Stimulated activated effector memory CD8-positive, alpha-beta T cell treated with anti-CD3 and anti-CD28 coated beads, Interleukin-12 subunit alpha, Interleukin-12 subunit beta, amount 100 ng/mL, for 72 hours (primary cell): ENCODE measurements at places on chromosomes 12 and 14.
A peak's percentile ranks its signal among the peaks of the same experiment; 100 is the strongest.

DNA sequence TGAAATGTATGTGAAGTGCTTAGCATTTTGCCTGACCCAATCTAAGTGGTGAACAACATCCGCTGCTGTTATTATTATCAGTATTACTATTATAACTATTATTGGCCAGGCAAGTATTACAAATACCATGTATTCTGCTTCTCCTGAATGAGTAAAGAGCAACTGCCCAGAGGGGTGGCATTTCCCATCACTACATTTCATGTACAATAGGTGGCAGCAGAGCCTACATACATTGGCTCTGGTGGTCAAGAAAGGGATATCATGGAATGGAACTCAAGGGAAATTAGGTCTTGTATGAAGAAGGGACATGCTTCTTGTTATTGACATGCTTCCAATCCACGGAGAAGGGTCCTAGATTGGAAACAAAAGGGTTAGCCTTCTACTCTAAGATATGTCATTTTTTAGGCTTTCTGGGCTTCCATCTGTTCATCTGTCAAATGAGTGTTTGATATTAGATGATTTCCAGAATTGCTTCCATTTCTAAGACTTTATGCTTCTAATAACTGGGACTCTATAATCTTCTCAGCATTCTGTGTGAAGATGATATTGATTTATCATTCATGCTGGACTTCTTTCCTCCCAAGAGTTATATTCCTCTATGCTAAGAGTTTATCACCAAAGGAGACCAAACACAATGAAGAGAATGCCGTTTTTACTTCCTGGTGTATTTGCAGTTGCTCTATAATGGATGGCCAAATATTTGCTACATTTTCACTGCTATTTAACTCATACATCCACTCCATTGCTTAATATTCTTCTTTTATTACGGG lies 239.1 kb downstream of the SSPN start:
- DNase-seq: no peak

- no peak for DNase-seq
Observed at GRCh38 chr12:80472911-80473500, 29.0 kb downstream of the PTPRQ start.

DNA sequence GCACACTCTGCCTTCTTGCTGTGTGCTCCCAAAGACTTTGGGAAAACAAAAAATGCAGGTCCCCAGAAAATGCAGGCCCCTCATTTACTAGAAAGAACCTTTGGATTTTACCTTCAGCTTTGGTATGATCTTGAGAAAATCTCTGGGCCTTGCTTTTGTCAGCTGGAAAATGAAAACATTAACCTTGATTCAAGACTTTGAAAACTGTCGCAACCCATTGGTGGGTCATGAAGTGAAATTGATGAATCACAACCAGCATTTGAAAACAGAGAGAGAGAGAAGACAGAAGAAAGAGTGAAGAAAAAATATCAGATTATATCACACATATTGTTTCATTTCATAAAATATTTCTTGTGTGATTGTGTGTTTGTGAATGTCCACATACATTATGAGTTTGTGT lies 322.5 kb downstream of the ZFP36L1 start:
- no peak for DNase-seq

DNA sequence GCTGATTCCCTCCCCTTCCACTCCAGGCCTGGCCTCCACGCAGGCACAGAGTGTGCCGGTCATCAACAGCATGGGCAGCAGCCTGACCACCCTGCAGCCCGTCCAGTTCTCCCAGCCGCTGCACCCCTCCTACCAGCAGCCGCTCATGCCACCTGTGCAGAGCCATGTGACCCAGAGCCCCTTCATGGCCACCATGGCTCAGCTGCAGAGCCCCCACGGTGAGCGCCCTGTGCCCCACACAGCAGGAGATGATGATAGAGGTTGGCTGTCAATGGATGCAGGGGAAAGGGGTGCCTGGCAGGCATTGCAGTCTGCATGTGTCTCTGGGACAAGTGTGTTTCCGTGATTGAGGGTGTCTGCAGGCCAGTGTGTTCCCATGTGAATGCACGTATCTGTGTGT lies 18.8 kb downstream of the C12orf43 start:
- no peak for DNase-seq

- DNase-seq: no peak
Observed at GRCh38 chr14:36950812-36951211, 221.6 kb downstream of the SLC25A21 start.

DNA sequence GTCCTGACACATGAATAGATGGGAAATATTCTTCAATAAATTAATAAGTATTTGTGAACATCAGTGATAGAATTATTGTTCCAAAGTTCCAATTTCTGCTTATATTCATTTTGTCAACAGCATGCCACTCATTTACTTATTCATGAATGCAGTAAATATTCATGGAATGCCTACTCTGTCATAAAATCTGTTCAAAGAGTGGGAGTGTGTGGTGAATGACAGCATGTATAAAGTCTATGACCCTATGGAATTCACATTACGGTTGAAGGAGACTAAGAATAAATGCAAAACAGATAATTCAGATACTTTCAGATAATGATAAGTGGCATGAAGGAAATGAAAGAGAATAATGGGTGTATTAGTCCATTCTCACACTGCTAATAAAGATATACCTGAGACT lies 494.7 kb downstream of the NRXN3 start:
- no peak for DNase-seq

- no peak for DNase-seq
Observed at GRCh38 chr14:88310449-88310848, 12.6 kb downstream of the KCNK10 start.

GRCh38 chr12:78863482-78864402 lies 832 bp upstream of the SYT1 start:
- DNase-seq: no peak

GRCh38 chr12:108563136-108563803 lies 874 bp downstream of the ISCU start:
- DNase-seq: peak; percentile 64

GRCh38 chr14:32013083-32013482 lies 64.0 kb upstream of the ARHGAP5 start:
- no peak for DNase-seq

DNA sequence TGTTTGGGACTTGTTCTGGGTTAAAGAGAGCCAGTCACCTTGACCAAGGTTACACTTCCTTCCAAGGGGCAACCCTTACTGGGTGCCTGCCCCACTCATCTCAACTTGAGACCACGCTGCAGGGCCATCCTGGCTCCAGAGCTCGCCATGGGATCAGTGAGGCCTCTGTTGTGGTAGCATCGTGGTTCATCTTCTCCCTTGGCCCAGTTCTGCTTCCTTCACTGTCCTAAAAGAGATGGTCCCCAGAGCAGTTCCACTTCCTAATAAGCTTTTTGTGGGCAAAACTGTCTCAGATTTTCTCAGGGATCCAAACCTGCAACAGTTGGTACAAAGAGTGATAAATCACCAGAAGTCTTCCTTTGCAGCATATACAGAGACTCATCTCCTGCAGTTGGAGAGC lies 165.9 kb upstream of the TMEM260 start:
- DNase-seq: no peak

DNA sequence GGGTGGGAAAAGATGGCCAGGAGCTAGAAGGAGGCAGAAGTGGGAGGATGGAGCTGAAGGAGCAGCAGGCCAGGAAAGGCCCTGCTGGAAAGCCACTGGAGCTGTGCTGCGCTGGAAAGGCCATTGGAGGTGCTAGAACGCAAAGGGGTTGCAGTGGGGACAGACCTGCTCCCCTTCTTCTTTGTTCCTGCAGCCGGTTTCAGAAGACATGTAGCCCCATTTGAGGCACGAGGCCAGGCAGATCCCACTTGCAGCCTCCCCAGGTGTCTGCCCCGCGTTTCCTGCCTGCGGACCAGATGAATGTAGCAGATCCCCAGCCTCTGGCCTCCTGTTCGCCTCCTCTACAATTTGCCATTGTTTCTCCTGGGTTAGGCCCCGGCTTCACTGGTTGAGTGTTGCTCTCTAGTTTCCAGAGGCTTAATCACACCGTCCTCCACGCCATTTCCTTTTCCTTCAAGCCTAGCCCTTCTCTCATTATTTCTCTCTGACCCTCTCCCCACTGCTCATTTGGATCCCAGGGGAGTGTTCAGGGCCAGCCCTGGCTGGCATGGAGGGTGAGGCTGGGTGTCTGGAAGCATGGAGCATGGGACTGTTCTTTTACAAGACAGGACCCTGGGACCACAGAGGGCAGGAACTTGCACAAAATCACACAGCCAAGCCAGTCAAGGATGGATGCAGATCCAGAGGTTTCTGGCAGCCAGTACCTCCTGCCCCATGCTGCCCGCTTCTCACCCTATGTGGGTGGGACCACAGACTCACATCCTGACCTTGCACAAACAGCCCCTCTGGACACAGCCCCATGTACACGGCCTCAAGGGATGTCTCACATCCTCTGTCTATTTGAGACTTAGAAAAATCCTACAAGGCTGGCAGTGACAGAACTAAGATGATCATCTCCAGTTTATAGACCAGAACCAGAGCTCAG lies 2.3 kb upstream of the GPR162 start:
- no peak for DNase-seq

- no peak for DNase-seq
Observed at GRCh38 chr12:64039281-64039871, 182.7 kb downstream of the KICS2 start.

DNA sequence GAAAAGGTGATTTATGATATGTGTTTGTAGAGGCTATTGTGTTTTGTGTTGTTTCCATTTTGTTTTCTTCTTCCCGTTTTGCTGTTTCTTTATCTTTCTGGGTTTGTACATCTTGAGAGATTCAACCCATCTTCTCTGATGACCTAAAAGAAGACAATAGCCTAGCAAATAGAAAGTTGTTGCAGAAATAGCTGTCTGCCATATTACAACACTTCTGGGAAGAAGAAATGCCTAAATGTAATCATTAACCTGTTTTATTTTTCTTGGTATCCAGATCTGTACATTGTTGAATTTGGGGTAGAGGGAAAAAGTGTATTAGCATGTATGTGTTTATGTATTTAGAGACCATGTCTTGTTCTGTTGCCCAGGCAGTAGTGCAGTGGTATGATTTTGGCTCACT lies 50.3 kb downstream of the SPATS2 start:
- no peak for DNase-seq

GRCh38 chr12:128025589-128026245 lies 241.3 kb upstream of the TMEM132C start:
- no peak for DNase-seq

DNA sequence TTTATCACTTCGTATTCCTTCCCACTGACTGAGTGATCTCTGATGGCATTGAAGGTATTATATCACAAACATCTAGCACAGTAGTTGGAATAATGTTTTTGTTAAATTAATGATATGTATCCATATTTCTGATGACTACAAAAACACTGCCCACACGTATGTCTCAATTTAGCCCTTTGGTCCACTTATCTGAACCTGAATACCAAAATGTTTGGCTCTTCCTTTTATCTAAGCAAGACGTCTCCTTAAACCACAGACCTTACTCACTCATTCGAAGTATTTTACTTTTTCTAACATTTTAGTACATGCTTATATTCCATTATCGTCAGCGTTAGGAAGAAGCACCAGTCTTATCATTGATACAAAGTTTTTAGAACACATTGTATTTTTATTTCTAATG lies 126.4 kb downstream of the PIK3C2G start:
- DNase-seq: no peak

DNA sequence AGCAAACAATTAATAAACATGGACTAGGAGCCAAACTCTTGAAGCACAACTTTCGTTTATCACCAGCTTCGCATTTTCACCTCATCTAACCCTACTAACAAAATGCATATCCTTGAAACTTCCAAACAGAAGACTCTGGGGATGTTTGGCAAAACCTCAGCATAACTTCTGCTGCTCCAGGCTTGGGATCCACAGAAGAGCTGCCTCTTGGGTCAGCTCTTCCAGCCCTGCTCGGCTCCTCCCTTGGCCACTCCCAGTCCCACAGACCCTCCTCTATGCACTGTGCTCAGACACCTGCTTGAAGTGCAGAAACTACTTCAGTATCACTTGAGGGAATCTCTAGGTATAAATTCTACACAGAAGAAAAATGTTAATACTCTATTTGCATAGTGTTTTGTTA lies 110.0 kb upstream of the AMIGO2 start:
- no peak for DNase-seq

- no peak for DNase-seq
Observed at GRCh38 chr12:47417121-47417520, 288.7 kb downstream of the RPAP3 start.

DNA sequence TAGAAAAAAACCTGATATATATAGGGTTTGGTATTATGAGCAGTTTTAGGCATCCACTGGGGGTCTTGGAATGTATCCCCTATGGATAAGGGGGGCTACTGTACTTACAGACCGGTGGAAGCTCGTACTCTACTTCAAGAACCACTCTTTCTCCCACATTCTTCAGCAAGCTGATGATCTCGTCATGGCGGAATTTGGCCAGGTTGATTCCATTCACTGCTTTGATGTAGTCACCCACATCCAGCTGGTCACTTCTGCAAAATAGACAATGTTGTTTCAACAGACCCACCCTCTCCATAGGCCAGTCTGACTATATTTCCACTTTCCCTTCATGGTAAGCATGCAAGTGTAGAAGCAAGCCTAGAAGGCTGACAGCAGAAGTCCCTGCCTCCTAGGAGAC lies 139.9 kb downstream of the GRIP1 start:
- DNase-seq: no peak

DNA sequence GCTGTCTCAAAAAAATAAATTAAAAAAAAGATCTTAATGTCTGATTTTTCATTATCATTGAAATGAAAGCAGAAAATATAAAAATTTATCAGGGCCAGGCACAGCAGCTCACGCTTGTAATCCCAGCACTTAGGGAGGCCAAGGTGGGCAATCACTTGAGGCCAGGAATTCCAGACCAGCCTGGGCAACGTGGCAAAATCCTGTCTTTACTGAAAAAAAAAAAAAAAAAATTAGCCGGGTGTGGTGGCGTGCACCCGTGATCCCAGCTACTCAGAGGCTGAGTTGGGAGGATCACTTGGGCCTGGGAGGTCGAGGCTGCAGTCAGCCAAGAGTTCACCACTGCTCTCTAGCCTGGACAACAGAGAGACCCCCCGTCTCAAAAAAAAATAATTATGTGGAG lies 37.6 kb upstream of the CLIP1 start:
- DNase-seq: no peak

- DNase-seq: no peak
Observed at GRCh38 chr12:125399489-125399888, 334.3 kb downstream of the AACS start.

DNA sequence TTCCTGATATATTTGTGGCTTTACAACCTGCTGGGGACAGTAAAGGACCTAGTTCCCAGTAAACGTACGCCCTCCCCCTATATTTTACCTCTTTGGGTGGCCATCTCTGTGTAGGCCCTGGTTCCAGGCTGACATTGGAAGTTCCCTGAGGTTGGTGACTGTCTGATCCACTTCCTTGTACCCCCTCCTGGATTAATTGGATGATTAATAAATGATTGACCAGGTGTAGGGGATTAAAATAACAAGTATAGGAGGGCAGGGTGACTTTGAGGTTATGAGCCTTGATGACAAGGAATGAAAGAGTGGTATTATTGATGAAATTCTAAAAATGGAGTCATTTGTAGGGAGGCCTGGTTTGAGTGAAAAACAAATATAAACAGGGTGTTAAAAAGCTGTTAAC lies 9.6 kb downstream of the SUSD6 start:
- DNase-seq: no peak

DNA sequence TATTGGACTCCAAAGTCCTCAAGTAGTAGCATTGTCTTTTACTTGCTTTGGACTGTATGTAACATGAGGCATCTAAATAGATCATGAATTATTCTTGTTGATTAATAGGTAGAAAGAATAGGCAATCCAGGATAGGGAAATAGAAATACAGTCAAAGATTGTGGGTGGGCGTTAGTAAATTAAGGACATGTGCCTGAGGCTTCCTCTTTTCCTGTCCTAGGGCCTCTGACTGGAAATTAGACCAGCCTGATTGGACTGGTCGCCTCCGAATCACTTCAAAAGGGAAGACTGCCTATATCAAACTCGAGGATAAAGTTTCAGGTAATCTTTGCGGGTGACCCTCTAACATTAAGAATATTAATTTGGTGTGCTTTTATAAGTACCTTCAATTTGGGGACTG lies 7.6 kb downstream of the NECAP1 start:
- no peak for DNase-seq
